ENCODE measurements at places on chromosomes 6 and 20.

- DNase-seq: no peak
Observed at GRCh38 chr20:12270863-12271262, 353.2 kb downstream of the BTBD3 start.

GRCh38 chr20:19889011-19889953 is 127.9 kb upstream of the NAA20 start:
- no peak for DNase-seq

GRCh38 chr20:50472693-50473664 is 37.2 kb upstream of the PTPN1 start:
- no peak for DNase-seq

GRCh38 chr6:167981916-167982462 is 15.5 kb upstream of the KIF25 start:
- DNase-seq: no peak

DNA sequence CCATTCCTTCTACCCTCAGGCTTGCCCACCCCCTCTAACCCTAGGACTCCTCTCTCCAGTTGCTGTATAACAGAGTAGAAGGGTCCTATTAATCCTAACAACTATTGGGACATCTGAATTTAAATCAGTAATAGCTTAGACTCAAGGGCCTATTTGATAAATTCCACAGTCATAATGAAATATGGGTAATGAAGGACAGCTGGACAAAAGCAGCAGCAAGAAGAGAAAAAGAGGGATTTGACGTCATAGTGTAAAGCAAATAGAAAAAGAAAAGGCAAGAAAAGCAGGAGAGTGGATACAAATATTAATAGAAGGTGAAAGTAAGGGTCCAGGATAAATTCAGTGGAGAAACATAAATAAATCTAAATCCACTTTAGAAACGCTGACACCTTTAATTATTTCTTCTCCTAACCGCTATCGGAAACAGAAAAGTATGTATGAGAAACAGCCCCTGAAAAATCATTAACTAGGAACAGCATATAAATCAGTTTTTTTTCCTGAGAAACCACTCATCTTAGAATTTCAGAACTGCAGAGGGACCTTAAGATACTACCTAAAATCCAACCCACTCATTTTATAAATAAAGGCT is 12.8 kb downstream of the FKBP5 start:
- DNase-seq: no peak

- DNase-seq: no peak
Observed at GRCh38 chr6:8549074-8549790, 113.9 kb upstream of the SLC35B3 start.

- no peak for DNase-seq
Observed at GRCh38 chr6:71982389-71982788, 96.0 kb downstream of the RIMS1 start.

DNA sequence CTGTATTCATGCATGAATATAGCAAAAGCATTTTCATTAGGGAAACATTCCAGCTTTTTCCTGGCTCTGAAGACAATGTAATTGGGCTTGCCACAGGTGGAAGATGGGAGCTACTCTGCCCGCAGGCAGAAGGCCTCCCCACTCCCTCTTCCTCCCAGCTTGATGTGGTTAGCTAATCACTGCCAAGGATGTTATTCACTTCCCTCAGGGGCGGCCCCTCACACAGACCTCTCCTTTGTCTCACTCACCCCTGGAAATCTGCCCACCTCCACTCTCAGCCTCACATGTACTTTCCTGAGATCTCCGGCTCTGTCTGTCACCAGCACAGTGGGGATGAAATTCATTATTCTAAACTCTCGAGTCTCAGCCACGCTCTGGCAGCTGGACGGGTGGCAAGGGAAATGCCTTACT is 100.7 kb downstream of the ANKRD60 start:
- DNase-seq: no peak

All from CD4-positive, alpha-beta T cell treated with Interferon gamma for 1 hour (primary cell).